GOT3 (cell line): ENCODE measurements at places on chromosomes 7 and 10.
A peak's percentile ranks its signal among the peaks of the same experiment; 100 is the strongest.

- DNase-seq, result no peak
These were observed 12.4 kb upstream of the CALML3 start for GRCh38 chr10:5512331-5512730.

- DNase-seq, result no peak
These were observed 1.5 kb downstream of the MKLN1 start for GRCh38 chr7:131329176-131329570.

DNA sequence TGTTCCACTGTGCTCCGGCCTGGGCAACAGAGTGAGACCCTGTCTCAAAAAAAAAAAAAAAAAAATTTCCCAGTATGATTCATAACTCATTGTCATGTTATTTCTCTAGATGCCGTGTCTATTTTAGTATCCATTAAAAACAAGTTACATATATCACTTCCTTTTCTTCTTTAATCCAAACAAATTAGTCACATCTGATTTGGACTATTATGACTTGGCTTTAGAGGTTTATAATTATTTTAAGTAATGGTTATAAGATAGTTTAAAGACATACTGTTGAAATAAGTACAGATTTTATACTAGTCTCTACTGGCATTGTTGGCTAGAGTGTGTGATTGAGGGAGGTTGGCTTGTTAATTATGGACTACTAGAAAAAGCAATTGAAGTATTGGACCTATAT lies 53.3 kb downstream of the ZMYND11 start:
- no peak for DNase-seq

DNA sequence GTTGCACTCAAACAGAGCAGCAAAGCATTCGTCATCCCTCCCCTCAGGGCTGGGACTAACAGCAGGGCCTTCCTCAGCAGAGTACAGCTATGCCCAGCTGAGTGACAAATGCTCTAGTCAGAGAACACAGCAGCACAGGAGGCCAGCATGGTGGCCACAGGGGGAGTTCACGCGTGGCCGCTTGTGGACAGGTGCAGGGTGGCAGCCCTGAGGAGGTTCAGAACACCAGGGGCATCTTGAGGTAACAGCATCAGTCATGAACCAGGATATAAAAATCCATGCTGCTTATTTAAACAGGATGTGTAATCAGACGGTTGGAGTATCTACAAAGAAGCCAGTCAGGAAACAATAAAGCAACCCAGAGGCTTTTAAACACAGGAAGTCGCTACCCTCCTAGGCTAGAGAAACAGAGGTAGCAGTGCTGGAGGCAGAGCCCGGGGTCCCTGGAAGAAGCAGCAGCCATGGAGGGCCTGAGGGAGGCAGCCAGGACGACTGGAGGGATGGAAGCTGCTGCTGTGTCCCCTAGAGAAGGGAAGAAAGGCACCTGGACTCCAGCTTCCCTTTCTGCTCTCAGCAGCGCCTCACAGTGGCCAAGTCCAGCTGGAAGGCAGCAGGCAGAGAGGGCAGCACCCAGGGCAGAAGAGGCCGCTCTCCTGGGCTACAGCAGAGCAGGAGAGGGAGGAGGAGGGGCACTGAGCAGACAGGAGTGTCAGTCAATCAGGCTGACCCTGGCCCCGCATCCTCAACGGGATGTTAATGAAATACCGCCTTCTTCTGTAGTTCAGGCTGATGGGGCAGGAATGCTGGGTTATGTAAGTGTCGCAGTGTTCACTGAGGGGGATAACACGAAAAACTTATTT lies 70.8 kb upstream of the UCN3 start:
- DNase-seq, result no peak

GRCh38 chr10:81724431-81724830 lies 150.6 kb upstream of the NRG3 start:
- no peak for DNase-seq

DNA sequence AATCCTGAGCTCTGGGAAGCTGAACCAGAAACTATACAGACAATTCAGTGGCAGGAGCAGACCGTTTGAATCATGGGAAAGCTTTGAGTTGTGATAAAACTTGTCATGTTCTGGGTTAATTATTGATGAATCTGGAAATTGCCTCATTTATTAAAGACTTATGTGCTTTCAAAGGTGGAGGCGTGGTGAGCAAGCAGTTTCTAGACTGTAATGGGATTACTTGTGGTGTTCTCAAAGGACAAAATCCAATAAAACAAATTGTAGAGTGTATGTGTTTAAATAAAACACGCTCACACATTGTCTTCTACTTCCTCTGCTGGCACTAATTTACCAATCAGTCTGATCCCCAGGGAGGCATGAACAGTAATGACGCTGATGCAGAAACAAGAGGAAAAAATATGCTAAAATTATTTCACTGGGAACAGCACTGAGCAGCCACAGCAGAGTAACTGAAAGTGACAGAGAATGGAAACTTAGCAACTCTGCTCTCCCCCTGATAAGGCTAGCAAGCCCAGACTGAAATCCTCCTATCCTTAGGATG lies 25.1 kb downstream of the PARD3 start:
- DNase-seq, result no peak

DNA sequence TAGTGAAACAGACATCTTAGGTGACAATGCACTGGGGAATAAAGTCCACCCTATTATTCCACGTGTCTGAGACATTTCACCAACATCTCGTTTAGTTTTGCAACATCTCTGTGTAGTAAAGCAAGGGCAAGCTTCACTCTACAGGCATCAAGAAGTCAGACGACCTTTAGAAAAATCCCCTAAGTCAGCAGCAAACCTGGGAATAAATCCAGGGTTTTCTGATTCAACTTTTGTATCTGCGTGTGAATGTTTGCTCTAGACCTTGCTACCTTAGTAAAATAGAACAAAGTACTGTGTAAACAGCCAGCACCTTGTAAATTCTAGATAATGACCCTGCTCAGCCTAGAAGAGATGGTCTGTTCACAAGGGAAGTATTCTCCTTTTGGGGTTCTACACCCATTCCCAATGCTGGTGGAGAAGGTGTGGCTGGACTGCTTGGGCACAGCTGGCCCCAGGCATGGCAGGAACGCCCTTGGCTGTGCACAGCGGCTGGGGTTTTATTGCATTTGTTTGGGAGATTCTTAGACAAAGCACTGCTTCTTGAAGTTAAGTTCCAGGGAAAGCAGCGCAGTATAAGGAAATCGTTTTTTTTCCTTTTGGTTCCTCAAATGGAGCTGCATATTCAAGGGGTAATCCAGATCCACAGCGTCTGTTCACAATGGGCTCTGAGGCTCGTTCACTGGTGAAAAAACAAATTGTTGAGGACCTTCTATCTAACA lies 38.3 kb upstream of the GALNTL5 start:
- no peak for DNase-seq

- DNase-seq, result no peak
These were observed 71.6 kb upstream of the ANKRD1 start for GRCh38 chr10:90992462-90992861.

DNA sequence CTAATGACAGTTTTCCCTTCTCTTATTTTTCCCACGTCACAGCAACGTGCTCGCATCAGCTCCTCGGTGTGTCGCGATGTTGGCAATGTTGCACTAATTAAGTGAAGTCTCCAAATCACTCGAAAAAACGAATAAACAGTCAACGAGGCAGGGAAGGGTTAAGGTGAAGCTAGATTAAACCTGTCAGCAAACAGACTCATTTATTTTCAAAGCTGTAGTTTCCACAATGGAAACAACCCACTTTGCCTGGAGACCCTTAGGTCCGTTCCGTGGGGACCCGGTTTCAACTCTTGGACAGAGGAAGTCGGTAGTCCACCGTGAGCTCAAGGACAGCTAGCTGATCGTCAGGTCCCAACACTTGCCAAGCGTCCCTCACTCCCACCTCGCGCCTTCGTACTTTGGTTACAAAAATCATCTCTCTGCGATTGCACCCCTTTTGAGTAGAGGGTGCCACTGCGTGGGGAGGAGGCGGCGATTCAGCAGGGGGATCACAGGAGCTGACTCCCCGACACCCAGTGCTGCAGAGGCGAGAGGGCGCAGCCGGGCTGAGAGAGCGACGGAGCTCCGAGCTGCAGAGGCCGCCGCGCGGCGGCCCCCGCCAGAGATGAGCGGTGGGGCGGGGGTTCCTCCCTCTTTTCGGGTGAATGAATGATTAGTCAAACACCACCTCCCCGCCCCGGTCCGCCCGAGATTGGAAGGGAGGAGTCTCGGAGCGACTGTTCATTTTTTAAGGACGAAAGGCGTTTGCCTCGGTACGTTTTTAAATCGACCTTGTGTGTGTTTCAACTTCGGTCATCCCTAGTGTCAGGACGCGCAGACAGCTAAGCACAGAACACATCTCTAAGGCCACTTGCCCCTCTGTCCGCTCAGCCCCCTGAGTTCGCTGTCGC lies 1.3 kb upstream of the BMPER start:
- peak; percentile 50 for DNase-seq

- no peak for DNase-seq
These were observed 14.8 kb downstream of the ZSCAN25 start for GRCh38 chr7:99631295-99632109.

DNA sequence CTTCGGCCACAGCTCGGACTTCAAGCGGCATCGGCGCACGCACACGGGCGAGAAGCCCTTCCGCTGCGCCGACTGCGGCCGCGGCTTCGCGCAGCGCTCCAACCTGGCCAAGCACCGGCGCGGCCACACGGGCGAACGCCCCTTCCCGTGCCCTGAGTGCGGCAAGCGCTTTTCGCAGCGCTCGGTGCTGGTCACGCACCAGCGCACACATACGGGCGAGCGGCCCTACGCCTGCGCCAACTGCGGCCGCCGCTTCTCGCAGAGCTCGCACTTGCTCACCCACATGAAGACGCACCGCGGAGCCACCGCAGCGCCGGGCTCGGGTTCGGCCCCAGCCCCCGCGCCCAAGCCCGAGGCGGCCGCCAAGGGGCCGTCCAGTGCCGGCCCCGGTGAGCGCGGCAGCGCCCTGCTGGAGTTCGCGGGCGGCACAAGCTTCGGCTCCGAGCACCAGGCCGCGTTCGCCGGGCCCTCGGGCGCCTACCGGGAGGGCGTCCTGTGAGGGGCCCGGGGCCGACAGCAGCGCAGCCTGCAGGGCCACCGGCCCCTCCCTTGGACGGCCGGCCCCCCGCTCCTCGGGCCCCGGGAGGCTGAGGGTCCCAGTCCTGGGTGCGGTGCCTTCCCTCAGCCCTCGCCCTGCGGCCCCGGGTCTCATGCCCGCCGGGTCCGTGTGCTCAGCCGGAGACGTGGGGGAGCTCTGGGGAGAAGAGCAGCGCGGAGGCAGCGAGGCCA lies 17.2 kb downstream of the ZNF316 start:
- no peak for DNase-seq

GRCh38 chr10:122206471-122207065 lies 64.5 kb upstream of the BTBD16 start:
- DNase-seq, result no peak

DNA sequence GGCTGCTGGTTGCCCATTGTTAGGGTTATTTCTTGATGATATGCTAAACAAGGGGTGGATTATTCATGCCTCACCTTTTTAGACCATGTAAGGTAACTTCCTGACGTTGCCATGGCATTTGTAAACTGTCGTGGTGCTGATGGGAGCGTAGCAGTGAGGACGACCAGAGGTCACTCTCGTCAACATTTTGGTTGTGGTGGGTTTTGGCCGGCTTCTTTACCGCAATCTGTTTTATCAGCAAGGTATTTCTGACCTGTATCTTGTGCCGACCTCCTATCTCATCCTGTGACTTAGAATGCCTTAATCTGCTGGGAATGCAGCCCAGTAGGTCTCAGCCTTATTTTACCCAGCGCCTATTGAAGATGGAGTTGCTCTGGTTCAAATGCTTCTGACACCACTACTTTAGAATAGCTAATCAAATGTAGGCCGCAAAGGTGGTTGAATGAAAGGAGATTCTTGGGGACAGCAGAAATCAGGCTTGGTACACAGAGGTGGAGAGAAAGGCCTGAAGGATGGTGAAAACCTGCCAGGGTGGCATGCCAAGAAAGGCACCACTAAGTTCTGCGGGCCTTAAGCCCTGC lies 17.9 kb upstream of the SMO start:
- DNase-seq, result no peak

DNA sequence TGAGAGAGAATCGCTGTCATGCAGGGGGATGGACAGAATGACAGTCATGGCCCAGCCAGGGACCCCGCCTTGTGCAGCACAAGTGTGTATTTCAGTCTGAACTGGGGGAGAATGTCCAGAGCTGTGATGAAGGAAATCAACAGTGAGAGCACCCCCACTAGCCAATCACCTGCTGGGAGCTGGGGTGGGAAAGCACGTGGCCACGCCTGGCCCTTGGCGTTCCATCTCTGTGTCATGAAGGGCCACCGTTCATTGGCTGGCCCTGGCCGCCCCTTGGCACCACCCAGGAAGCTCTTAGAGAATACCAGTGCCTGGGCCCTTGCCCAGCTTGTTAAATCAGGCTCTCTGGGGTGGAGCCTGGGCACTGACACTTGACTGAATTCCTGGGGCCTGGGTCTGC lies 22.8 kb downstream of the GRID1 start:
- DNase-seq, result no peak
